AG10803 (cell line): ENCODE measurements at places on chromosomes 1 and 21.
A peak's percentile ranks its signal among the peaks of the same experiment; 100 is the strongest.

GRCh38 chr1:86990826-86991225, 76.4 kb downstream of the HS2ST1 start:
- DNase-seq, result no peak

GRCh38 chr1:187504779-187505178, 676.0 kb downstream of the PLA2G4A start:
- no peak for DNase-seq

- no peak for DNase-seq
Measured at GRCh38 chr1:113153116-113153803, 80.3 kb downstream of the LRIG2 start.

- DNase-seq, result no peak
Measured at GRCh38 chr1:154635171-154635570, 27.2 kb upstream of the ADAR start.

DNA sequence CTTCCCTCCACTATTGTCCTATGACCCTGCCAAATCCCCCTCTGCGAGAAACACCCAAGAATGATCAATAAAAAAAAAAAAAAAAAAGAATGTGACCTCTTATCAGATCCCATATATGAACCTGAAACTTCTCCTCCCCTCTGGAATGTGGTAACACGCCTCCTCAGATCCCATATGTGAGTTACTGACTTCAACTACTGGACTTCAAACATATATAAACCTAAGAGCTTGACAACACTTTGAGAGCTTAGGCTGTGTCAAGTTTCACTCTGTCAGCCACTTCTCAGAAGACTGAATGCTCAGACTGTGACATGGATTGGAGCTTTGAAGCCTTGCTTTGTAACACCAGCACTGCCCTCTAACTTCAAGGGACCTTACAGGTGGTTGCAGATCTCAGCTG, 148.4 kb downstream of the COP1 start:
- no peak for DNase-seq

GRCh38 chr1:204079608-204079999, 6.7 kb downstream of the SOX13 start:
- no peak for DNase-seq

GRCh38 chr1:14913482-14914177, 239.9 kb upstream of the TMEM51 start:
- DNase-seq, result no peak

DNA sequence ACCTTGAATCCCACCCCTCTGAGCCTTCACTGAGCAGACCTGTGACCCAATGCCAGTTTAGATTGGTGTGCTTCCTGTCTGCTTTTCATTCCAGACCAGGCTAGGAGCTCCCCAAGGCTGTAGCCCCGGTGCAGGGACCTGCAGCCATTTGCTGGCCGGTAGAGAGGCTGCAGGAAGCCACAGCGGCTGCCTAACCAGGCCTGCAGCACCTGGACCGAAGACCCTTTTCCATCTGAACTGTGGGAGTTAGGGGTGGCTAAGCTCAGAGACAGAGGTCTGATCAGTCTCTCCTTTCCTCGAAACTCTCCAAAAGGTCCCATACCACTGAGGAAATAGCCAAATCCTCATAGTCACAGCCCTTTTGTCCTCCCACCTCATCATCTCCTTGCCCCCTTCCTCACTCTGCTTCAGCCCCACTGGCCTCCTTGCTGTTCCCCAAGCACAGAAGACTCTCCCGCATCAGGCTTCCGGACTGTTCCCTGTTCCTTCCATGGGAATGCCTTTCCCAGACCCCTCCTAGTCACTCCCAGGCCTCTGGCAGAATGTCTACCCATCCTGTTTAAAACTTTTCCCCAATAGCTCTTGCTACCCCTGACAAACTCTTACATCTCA, 674 bp upstream of the TTC4 start:
- DNase-seq, result no peak

GRCh38 chr1:169395955-169396354, 28.0 kb downstream of the BLZF1 start:
- DNase-seq, result peak; percentile 25

- no peak for DNase-seq
Measured at GRCh38 chr1:205531191-205532025, 26.9 kb downstream of the CDK18 start.

GRCh38 chr1:6544831-6545230, 9.5 kb downstream of the NOL9 start:
- no peak for DNase-seq

- no peak for DNase-seq
Measured at GRCh38 chr1:184215274-184215925, 163.9 kb downstream of the TSEN15 start.
